Large intestine (tissue), 12 donors: ENCODE measurements at places on chromosomes 2 and 18.

DNA sequence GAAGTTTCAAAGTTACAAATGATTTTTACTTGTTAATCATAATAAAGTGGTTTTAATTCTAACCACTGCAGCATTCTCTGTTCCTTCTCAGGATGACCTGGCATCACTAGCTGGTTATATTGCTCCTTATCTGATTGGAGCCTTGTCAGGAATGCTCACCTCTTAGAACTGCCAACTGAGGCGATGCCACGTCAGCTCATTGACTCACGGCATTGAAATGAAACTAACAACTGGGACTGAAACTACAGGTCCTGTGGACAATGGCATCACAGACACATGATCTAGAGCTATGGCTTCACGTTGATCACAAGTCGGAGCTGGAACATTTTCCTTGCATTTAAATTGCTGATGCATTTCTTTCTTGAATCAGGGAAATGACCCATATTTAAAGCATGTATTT is 54.9 kb upstream of the MAP2 start:
- H3K4me1 ChIP-seq: no peaks in the 10 kb centered on the region
- peak; percentile 73 for DNase-seq
- no peak overlapping the region for H3K27ac ChIP-seq
- no peaks in the 10 kb centered on the region for H3K36me3 ChIP-seq

DNA sequence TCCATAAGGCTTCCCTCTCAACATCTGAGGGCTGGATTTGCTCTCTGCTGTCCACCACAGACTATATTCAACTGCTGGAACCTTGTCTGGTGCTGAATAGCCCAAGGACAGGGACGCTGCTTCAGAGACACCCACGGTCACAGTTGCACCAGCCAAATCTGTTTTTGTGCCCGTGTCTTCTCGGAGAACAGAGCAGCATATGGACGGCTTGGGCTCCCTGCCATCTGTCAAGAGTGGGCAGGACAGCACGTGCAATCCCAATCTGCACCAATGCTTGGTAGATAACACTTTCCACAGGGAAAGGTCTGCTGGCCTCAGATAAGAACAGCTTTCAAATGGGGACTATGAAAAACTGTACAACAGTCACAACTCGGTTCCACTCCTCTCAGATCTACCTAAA is 466.1 kb downstream of the TGIF1 start:
- H3K27ac ChIP-seq: no peak overlapping the region
- H3K36me3 ChIP-seq: no peaks in the 10 kb centered on the region
- no peaks in the 10 kb centered on the region for H3K27me3 ChIP-seq
- H3K4me3 ChIP-seq: no peak overlapping the region

- H3K4me1 ChIP-seq: no peaks in the 10 kb centered on the region
- H3K27ac ChIP-seq: no peak overlapping the region
- no peaks in the 10 kb centered on the region for H3K27me3 ChIP-seq
- H3K36me3 ChIP-seq: no peaks in the 10 kb centered on the region
Observed at GRCh38 chr2:210964141-210964764, 407.9 kb downstream of the CPS1 start.

DNA sequence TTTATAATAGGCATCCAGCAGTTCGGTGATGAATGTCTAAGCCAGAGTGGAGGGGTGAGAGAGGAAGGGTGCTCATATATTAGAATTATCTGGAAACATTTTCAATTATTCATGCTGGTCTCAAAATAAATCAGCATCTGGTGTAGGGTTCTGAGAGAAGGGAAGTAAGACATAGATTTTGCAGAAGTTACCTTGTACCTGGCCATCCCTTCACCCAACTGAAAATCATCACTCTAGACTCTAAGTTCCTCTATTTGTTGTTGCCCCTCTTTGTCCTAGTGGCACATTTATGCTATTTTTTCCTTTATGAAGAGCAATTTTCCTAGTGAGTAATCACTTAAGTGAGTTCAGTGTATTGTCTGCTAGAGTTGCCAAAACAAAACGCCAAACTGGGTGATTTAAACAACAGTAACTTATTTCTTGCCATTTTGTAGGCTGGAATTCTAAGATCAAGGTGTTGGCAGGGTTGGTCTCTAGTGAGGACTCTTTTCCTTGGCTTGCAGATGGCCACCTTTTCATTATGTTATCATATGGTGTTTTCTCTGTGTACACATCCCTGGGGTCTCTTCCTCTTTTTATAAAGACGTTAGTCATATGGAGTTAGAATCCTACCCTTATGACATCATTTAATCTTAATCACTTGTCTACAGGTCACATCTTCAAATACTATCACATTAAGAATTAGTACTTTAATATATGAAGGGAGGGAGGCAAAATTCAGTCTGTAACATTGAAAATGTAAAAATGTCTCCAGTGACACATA is 129.9 kb upstream of the KLHL14 start:
- H3K4me1 ChIP-seq: no peaks in the 10 kb centered on the region
- H3K36me3 ChIP-seq: no peaks in the 10 kb centered on the region
- no peak overlapping the region for H3K27ac ChIP-seq
- no peak for DNase-seq
- no peaks in the 10 kb centered on the region for H3K27me3 ChIP-seq
- no peak overlapping the region for H3K4me3 ChIP-seq

DNA sequence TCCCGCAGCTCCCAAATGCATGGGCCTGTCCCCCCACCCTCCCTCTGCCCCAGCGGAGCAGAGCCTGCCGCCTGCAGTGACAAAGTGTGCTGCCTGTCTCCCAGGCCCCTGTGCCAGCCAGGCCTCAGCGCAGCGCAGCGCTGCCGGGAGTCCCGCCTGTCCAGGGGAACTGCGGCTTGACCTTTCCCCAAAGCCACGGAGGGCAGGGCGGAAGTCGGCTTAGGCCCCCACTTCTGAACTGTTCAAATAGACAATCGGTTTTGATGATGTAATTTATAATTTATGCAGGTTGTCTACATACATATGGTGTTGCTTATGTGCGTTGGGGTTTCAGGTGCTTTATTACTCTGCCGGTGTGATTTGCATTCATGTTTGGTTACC is 7.1 kb downstream of the GBX2 start:
- DNase-seq: no peak
- H3K27me3 ChIP-seq: peaks cover 99% of the 10 kb centered on the region
- no peaks in the 10 kb centered on the region for H3K36me3 ChIP-seq
- H3K4me3 ChIP-seq: no peak overlapping the region
- peaks cover 12% of the 10 kb centered on the region for H3K4me1 ChIP-seq

GRCh38 chr2:10774394-10774793 is 38.2 kb downstream of the PDIA6 start:
- peak overlapping the region; percentile 86 for H3K27ac ChIP-seq
- peaks cover 31% of the 10 kb centered on the region for H3K4me1 ChIP-seq
- no peak overlapping the region for H3K4me3 ChIP-seq
- H3K27me3 ChIP-seq: no peaks in the 10 kb centered on the region
